ENCODE measurements at places on chromosomes 3 and 15.

DNA sequence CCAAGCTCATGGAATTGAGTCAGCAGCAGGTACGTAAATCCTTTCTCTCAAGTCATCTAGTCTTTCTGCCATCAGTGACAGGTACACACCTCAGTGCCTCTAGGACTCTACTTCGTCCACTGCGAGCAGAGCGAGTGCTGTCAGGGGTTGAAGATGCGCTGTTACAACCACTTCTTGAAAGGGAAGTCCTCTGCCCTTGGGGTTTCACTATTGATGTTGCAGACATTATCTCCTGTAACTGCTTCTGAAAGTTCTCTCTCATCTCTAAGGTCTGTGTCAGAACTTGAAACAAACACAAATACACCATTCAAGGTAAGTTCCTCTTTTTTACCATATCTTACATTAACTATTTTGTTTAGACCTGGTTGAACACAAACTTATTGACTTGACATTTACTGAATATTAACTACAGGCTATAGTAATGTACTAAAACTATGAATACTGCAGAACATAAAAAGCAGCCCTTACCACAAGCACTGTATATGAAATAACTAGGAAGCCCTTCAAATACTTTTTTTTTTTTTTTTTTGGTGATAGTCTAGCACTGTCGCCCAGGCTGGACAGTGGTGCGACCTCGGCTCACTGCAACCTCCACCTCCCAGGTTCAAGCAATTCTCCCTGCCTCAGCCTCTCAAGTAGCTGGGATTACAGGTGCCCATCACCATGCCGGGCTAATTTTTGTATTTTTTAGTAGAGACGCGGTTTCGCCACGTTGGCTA lies 41.5 kb downstream of the TOPBP1 start:
- DNase-seq, result no peak

DNA sequence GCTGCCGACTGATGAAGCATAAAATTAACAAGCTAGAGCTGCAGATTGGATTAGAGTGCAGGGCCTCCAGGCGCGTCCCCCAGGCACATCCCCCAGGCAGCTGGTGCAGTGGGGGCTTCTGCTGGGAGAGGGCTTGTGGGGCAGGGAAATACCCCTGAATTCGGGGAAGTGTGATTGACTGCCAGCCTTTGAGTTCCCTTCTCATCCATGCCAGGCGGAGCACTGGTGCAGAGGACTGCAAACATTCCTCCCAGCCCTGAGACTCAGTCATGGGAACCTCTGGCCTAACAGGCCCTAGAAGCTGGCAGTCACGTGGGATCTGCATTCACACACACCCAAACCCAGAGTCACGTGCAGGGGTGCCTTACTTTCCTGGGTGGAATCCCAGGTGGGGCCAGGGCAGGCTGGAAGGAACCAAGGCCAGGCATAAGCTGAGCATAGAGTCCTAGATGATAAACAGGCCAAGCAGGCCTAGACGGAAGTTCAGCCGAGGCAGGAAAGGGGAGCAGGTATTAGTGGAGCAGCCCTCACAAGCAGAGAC lies 46.2 kb upstream of the SEC22A start:
- no peak for DNase-seq

DNA sequence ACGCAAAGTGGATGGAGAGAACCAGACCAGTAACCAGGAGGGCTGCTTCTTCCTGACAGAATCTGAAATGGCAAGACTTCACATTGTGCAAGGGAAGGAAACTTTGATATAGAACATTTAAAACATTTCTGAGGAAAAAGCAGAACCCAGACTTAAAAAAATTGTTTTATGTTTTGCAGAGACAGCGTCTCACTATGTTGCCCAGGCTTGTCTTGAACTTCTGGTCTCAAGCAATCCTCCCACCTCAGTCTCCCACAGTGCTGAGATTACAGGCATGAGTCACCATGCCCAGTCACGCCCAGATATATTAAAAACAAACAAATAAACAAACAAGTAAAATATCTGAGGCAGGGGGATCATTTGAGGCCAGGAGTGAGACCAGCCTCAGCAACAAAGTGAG lies 46.2 kb downstream of the CRTAP start:
- DNase-seq, result no peak

GRCh38 chr3:195101001-195101583 lies 169.9 kb downstream of the XXYLT1 start:
- no peak for DNase-seq

DNA sequence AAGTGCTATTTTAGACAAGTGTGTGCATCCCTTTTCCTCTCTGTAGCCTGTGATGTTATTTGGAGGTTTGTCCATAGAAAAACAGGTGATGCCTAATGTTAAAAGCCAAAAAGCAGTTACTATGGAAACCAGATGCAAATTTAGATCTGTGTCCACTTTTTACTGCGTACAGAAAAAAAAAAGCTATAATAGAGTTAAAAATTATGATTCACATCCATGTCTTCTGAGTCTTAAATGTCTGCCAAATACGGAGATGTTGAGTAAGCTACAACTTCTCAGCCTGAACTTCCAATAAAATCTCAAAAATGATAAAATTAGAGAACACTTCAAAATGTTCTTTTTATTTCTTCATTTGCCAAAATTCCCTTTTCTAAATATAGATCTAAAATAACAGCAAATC lies 74.2 kb upstream of the GAP43 start:
- no peak for DNase-seq

DNA sequence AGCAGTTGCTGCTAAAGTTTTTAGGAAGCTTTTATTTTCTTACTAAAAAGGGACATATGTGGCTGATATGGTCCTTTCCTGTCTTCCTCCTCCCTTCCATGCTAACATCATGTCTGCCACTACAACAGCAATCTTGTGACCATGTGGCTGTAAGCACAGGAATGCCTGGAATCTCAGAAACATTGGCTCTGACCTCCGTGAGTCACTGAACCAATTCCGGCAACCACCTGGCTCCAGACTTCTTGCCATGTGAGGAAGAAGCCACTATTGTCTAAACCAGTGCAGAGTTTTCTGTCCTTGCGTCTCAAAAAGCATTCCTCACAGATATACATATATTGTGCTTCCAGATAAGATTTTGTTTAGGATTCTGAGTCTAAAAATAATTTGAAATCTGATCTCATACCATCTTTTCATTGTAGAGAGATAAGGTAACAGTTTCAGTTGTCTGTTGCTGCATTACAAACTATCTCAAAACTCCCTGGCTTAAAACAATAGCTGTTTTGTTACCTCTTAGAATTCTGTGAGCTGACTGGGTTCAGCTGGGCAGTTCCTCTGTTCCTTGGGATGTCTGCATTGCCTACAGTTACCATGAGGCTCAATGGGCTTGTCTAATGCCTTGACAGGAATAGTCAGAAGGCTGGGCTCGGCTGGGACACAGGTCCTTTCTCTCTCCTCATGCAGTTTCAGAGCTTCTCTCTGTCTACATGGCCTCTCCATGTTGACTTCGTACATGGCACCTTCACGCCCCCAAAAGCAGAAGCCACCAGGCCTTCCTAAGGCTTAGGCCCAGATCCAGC lies 77.3 kb upstream of the MAGI1 start:
- DNase-seq, result no peak

GRCh38 chr15:64574301-64575017 lies 114.1 kb downstream of the ZNF609 start:
- DNase-seq, result no peak

GRCh38 chr3:48240000-48240963 lies 622 bp upstream of the ZNF589 start:
- no peak for DNase-seq

DNA sequence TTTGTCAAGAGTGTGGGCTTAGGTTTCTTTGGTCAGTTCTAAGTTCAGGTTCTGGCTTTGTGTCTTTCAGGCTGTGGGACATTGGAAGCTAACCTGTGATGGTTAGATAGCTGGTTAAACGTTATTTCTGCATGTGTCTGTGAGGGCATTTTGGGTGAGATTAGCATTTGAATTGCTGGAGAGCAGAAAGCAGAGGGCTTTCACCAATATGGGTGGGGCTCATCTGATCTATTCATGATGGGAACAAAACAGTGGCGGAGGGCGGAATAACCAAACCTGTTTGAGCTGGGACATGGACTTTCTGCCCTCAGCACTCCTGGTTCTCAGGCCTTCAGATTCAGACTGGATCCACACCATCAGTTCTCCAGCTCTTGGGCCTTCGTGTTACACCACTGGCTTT lies 195.4 kb downstream of the KLF13 start:
- DNase-seq, result no peak

- DNase-seq, result no peak
Observed at GRCh38 chr3:160808838-160809237, 52.8 kb downstream of the PPM1L start.

- no peak for DNase-seq
Observed at GRCh38 chr3:146026547-146026946, 134.4 kb downstream of the PLOD2 start.

DNA sequence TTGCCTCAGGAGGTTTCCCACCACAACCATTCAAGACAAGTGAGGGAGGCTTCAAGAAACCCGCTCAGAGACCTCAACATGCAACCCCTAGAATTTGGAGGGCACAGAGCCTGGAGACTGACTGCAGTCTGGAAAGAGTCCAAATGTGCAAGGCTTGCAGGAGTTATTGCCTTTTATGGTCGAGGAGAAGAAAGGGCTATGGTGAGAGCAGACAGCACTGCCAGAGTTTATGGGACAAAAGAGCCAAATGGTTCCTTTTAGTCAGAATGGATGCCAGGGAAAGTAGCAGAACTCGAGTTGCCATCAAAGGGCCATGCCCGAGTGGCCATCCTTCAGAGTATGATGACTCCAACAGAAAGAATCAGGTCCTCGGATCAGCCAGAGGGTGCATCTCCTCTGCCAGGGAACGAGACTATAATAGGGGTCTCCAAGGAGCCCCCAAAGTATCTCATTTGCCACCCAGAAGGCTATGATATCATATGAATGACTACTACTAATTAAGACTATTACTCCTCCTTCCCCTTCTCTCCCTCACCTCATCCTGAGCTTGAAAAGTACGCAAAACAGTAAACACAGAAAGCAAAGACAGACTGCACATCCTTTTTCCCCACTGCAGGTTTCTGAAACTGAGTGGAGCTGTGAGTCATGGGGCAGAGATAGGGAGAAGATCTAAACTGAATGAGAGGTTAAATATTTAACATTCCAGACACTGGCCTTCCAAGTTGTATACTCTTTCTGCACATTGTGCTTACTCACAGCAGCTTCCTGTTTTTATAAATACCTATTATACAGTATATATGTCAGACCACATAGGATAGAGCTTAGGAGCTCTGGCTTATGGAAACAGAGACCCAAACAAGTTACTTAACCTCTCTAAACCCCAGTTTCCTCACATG lies 33.9 kb upstream of the TMCO5A start:
- no peak for DNase-seq

DNA sequence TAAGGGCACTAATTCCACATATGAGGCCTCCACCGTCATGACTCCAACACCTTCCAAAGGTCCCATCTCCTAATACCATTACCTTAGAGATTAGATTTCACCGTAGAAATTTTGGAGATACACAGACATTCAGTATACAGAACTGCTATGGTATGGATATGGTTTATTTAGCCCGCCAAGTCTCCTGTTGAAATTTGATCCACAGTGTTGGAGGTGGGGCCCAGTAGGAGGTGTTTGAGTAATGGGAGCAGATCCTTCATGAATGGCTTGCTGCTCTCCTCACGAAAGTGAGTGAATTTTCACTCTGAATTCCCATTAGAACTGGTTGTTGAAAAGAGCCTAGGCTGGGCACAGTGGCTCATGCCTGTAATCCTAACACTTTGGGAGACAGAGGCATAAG lies 7.4 kb downstream of the MKRN3 start:
- no peak for DNase-seq

GRCh38 chr3:159805411-159805772 lies 183.2 kb upstream of the IL12A start:
- DNase-seq, result no peak

DNA sequence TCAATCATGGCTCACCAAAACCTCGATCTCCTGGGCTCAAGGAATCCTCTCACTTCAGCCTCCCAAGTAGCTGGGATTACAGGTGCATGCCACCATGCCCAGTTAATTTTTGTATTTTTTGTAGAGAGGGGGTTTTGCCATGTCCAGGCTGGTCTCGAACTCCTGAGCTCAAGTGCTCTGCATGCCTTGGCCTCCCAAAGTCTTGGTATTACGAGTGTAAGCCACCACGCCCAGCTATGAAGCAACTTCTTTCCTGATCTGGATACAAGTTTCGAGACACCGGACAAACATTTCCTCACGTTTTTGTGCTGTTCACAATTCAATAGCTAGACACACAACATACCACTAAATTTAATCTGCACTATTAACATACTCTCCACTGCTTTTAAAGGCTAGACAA lies 3.4 kb upstream of the SYNM start:
- DNase-seq, result no peak

- DNase-seq, result no peak
Observed at GRCh38 chr3:66381626-66382025, 119.2 kb downstream of the LRIG1 start.

DNA sequence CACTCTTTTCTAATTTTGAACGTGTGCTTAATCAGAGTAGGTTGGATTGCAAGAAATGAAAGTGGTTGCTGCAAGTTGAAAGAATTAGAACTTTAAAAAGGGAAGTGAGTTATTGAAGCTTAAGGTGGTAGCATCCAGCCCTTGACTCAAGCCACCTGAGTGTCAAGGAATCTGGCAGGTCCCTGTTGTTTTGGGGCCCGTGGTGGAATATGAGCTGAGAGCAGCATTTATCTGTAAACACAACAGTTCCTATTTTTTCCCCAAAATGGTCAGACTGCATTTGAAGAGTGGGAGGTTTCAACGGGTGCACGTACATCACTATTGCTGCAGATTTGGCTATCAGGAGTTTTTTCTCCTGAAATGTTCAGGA lies 1.7 kb downstream of the ITPR1 start:
- DNase-seq, result no peak

DNA sequence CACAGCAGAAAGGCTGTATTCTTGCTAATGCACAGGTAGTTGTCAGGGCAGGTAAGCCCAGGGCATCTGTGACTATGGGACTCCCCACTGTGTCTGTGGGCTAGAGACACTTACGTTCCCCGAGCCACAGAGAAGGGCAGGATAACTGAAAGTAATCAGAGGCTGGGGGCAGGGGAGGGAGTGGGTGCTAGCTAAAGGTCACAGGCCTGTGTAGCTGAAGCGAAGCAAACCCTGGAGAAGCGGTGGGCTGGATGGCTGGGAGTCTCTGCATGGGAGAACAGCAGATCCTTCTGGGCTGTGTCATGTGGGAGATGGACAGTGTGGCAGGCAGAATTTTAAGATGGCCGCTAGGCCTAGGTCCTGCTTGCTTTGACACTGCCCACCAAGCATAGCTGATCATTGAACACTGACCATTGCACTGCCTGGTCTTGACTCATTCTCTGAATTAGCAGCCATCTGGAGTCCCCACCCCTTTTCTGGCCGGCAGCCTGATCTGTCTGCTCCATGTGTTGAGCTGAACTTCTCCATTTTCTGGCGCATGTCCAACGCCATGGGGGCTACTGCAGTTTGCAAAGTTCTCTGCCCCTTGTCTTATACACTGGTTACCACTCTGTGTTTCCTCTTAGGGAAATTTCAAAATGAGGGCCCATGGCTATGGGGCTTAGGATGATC lies 110.0 kb downstream of the DGKG start:
- DNase-seq, result no peak

Data from stimulated activated CD4-positive, alpha-beta T cell treated with anti-CD3 and anti-CD28 coated beads, Interleukin-4, amount 100 ng/mL, for 24 hours (primary cell).